Activated CD8-positive, alpha-beta memory T cell treated with anti-CD3 and anti-CD28 coated beads, Interleukin-2, amount 50 U/mL, for 48 hours (primary cell): ENCODE measurements at places on chromosomes 12 and 14.

DNA sequence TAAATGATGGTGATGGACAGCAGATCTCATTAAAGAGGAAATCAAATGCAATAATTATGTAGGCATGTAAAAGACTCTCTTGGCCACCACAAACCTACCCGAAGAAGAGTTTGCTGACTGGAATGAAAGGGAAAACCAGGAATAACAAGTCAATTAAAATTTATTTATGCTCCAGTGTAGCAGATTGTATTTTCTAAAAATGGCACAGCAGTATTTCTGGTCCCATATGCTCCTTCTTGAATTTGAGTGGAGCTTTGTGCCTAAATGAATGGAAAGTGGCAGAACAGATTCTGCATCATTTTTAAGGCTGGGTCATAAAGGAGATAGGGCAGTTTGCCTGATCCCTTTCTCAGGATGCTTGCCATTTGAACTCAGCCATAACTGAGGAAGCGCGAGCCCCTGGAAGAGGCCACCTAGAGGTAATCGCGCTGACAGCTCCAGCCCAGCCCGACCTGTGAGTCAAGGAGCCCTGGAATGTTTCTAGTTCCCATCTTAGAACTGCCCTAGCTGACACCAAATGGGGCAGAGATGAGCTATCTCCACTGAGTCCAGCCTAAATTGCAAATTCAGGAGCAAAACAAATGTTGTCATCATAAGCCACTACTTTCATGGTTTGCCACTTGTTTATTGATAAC lies 229.2 kb upstream of the TMTC1 start:
- DNase-seq = no peak

GRCh38 chr12:116226026-116226425 lies 51.5 kb downstream of the MED13L start:
- no peak for DNase-seq

- DNase-seq = no peak
Observed at GRCh38 chr14:38958589-38958988, 144.4 kb downstream of the SEC23A start.

GRCh38 chr14:94844593-94845152 lies 74.8 kb upstream of the GSC start:
- no peak for DNase-seq

DNA sequence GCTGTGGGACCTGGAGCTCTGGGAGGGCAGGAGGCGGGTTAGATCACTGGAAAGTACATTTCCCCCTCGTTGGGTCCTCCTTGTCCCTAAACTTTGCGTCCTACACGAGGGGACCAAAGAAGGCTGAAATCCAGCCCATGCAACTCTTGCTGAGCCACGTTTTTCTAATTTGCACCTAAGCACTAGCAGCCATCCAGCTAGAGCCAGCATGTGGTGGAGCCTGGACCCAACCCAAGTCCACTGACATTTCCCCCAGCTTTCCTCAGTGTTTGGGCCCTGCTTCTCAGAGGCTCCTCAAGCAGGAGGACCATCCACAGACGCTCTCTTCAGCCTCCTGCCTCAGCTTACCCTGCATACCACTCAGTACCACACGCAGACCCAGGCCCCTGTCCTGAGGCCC lies 49.7 kb downstream of the TSPAN11 start:
- no peak for DNase-seq

DNA sequence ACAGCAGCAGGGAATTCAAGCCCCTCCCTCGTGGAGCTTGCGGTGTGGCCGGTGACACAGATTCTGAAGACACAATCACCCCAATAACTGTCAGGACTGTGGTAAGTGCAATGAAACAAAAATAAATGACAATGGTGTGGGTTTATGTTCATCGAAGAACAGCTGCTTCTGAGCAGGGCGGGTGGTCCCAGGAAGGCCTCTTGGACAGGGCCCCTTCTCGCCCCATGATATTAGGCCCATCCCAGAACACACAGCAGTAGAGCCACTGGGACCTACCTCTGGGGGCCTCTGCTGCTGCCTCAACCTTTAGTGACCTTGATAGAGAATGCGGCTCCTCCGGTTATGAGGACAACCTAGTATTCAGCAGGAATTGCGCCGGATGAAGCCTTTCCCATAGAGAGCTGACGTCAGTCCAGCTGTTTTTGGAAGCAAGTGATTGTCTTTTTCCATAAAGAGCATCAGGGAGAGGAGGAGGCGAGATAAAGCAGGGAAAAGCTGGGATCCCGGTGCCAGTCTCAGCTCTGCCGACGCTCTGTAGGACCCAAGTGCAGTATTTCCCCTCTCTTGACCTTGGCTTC lies 84.1 kb upstream of the BCL11B start:
- no peak for DNase-seq

DNA sequence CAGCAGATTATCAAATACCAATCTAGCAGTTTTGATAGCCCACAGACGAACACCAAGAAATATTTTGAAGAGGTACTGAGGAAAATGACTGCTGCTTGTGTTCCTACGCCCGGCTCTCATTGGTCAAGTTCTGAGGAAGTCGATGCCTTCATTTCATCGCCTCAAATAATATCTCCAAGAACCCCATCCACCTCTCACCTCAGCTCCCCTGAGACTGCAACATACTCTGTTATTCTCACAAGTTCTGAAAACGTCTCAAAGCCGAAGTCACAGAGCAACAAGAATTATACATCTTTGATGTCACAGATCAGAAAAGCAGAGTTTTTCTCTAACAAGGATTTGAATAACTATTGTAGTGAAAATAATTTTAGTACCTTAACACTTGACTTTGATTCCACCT lies 55.5 kb upstream of the BCAT1 start:
- DNase-seq = no peak

GRCh38 chr12:105399428-105400081 lies 69.1 kb downstream of the C12orf75 start:
- no peak for DNase-seq

DNA sequence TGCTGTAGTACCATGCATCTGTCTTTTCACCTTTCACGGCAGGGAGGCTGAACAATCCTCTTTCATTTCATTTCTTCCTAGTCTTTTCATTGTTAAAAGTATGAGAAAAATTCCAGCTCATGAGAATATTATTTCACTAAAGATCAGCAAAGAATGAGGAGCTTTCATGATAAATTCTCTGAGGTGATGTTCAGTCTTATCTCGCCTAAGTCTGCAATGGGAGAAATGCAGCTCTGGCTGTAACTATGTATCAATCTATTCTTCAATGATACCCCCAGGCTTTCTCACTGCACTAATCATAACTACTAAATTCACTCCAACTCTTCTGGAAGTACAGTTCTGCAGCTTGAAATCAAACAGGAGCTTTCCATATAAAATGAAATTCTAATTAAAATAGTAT lies 15.7 kb downstream of the FOXG1 start:
- no peak for DNase-seq

DNA sequence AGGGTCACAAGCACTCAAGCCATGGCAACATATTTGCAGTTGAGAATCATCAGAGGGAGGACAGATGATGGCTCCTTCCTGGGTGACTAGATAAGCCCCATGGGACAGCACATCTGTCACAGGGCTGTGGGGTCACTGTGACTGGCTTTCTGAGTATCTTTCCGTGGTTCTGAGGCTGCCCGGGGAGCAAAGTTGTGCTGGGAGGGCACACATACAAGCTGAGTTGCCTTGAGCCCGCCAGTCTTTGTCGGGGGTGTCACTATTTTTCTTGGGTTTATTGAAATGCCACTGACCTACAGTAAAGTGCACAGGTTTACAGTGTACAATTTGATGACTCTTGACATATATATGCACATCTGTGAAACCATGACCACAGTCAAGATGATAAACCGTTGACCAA lies 17.2 kb upstream of the KIF26A start:
- DNase-seq = no peak

DNA sequence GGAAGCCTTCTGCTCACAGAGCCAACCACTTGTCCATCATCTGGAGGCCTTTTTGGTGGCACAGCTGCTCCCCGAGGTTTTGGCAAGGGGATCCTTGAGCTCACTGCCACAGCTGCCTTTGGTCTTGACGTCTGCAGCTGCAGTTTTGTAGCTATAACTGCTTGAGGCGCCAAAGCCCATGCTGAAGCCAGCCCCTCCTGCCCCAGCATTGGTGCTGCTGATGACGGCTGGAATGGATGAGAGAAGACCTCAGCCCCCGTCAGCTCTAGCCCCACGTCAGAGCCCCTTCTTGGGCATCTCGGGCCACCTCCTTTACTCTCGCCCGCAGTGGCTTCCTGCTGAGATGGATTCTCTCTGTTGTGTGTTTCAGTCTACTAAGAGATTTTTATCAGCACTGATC lies 12.3 kb upstream of the KRT74 start:
- peak; percentile 62 for DNase-seq

DNA sequence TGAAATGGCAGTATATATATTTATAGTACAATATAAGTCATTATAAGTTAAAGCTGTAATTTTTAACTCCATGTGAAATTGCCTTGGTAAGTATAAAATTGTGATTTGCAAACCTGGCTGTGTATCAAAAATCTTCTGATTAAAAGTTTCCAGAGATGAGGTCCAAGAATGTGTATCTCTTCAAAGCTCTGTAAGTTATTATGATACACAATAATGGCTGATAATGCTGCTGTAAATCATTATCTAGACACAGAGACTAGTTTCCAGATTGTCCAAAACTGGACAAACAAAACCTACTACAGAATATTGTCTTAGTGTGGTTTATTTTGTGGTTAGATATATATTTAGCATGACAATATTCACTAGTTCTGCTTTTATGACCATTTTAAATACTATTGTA lies 514.8 kb downstream of the SLC6A15 start:
- DNase-seq = no peak

- no peak for DNase-seq
Observed at GRCh38 chr12:82015623-82016347, 256.6 kb upstream of the PPFIA2 start.

DNA sequence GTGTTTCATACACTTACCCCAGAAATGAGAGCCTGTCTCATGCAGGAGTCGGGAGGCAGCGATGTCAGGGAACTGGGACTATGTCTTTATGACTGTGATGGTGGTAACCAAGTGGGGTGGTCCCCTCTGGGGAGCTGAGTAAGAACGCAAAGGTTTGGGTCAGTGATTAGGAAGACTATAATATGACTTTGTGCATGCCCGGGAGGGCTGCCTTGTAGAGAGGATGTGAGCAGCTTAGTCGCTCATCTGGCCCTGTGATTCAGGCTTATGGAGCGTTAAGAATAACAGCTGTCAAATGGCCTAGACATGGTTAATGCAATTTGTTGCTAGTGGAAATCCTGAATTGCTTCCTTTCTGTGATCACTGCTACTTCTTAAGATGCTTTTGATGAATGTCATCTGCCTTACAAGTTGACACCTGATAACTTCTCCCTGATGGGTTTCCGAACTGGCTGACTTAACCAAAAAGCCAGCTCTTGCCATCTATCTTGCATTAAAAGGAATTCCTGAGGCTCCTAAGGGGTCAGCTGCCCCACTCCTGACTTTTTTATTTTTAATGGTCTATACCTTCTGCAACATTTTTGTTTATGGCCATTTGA lies 35.4 kb upstream of the AACS start:
- no peak for DNase-seq

- peak; percentile 94 for DNase-seq
Observed at GRCh38 chr14:22986508-22987054, 4.2 kb upstream of the AJUBA start.

- no peak for DNase-seq
Observed at GRCh38 chr12:107511292-107511691, 174.3 kb upstream of the PWP1 start.

GRCh38 chr14:64878837-64879634 lies 671 bp downstream of the SPTB start:
- peak; percentile 52 for DNase-seq

DNA sequence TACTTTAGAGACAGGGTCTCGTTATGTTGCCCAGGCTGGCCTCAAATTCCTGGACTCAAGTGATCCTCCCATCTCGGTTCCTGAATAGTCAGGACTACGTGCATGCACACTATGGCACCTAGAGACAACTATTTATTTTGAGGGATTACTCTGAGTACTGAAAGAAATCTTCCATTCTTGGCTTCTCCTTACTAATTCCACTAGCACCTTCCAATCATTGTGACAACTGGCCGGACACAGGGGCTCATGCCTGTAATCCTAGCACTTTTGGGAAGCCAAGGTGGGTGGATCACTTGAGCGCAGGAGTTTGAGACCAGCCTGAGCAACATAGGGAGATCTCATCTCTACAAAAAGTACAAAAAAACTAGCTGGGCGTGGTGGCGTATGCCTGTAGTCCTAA lies 42.1 kb upstream of the MTERF2 start:
- no peak for DNase-seq

GRCh38 chr12:111937429-111937828 lies 75.5 kb downstream of the TMEM116 start:
- DNase-seq = no peak

DNA sequence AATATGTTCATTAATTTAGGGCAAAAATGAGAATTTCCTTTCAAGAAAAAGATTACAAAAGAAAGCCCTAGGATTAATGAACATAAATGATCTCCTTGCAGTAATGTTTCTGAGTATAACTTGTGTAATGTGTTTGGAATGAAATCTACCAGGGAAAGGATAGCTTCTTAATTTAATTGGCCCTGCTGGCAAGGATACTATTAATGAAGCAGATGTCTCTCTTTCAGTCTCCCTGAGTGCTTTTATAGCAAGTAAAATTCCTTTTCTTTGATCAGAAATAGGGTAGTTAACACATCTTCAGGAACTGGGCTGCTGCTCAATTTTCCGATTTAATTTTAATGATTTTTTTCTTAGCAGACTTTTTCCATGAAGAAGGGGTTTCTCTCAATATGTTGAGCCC lies 379.4 kb upstream of the PDE3A start:
- DNase-seq = no peak

DNA sequence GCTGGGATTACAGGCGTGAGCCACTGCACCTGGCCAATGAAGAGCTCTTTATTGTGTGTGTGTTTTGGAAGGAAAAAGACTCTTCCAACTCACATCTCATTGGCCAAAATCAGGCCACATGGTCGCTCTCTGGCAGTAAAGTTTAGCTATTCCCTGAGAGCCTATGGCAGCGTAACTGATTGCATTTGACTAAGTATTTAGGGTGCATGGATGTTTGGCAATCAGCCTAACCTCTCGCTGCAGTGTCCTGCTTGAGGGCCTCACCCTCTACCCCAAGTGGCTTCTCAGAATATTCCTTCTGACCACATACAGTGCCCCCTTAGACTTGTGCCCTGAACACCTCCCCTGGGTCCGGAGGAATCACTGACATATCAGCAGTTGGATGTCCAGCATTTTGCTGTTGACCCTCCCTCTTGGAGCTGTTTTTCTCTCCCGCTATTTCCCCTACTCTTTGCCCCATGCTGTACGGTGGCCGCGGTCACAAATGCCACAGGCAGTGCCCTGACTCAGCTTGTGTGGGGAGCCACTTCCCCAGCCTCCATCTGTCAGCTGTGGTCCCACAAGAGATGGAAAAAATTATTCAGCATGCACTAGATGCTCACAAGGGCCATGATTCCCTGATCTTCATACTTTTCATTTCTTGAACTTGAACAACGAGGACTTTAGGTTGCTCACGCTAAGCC lies 9.5 kb downstream of the PHETA1 start:
- peak; percentile 77 for DNase-seq

- DNase-seq = no peak
Observed at GRCh38 chr12:43352001-43352400, 200.0 kb downstream of the ADAMTS20 start.

DNA sequence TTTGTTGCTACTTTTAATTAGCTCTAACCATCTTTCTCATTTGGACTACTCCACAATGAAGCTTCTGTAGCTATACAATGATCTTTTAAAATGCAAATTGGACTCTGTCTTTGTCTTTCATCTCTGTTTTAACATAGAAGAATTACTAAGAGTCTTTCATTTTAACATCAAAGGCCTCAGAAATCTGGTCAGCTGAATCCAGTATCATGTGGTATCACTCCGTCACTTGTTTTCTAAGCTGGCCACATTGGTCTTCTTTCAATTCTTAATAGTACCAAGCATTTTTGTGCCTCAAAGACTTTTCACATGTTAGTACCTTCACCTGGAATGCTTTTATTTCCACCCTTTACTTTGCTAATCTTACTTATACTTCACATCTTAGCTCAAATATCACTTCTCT lies 95.5 kb upstream of the SLC16A7 start:
- no peak for DNase-seq
